ENCODE measurements at places on chromosomes 3 and 15. TPM values are rescaled to one million over a fixed set of nuclear protein-coding genes. Genes with fewer than 3 reads are reported as not detected.

DNA sequence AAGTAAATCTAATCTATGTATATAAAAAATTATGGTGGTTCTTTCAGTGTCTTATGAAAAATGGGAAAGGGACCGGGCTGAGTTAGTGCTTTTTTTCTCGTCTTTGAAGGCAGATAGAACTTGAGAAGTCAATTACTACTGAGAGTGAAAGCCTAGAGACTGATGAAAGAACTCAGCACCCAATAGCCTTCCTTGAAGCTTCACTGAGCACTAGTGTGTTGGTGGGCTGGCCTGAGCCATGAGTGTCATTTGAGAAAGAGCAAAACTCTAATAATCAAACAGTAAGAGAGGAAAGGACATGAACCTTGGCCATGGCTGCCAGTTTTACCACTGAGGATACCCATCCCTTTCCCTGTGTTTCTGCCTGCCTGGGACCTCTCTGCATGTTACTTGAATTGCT is 428.3 kb upstream of the RASGRP1 start:
- DNase-seq, result no peak

GRCh38 chr15:100116416-100117190 is 225.2 kb downstream of the ADAMTS17 start:
- no peak for DNase-seq

DNA sequence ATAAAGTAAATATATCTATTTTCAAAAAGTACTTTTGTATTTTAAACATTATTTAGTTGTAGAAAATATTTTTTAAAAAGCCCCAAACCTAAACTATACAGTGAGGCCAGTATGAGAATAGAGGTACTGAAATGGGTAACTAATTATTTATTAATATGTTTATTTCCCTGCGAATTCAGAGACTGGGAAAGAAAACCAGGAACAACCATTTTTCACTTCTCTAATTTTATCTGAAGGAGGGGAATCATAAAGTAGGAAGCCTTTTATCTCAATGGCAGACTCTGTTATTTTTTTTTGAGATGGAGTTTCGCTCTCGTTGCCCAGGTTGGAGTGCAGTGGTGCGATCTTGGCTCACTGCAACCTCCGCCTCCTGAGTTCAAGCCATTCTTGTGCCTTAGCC is 63.6 kb upstream of the TRAK1 start:
- DNase-seq, result no peak

Gene RHOV
- polyA plus RNA-seq, result 0.13 TPM

- DNase-seq, result no peak
Observed at GRCh38 chr15:59812889-59813288, 123.8 kb upstream of the BNIP2 start.

GRCh38 chr3:193711523-193711963 is 118.5 kb downstream of the OPA1 start:
- no peak for DNase-seq

GRCh38 chr3:52197842-52198625 is at the start of gene ALAS1:
TSS of gene ALAS1 (plus strand) at chr3:52198160. CDS start at chr3:52199242, 1,082 bp downstream.
- DNase-seq, result peak; percentile 47

DNA sequence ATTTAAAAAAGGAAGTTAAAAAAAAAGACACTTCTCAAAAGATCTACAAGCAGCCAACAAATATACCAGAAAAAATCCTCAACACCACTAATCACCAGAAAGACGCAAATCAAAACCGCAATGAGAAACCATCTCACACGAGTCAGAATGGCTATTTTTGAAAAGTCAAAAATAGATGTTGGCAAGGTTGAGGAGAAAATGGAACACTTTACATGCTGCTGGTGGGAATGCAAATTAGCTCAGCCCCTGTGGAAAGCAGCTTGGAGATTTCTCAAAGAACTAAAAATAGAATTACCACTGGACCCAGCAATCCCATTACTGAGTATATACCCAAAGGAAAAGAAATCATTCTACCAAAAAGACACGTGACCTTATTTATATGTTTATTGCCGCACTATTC is 574.7 kb upstream of the ADAMTS9 start:
- DNase-seq, result no peak

DNA sequence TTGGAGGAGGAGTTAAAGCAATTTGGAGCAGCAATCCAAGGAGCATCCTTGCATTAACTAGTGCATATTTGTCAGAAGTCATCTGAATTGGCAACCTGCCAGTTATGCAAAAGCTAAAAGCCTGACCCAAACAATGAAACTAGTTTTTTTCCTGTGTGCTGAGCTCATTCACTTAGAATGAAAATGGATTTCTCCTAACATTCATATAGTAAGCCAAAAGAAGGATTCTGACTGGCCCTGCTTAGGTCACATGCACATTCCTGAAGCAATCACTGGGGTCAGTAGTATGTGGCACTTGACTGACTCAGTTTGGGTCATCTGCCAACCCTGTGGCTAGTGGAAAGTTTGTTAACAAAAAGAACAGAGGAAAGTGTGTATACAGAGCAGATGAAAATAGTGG is 30.5 kb downstream of the OXSM start:
- DNase-seq, result peak; percentile 80

Gene SUCNR1
- polyA plus RNA-seq, result not detected

Gene COL8A1
- polyA plus RNA-seq, result 213 TPM

GRCh38 chr15:24734396-24734795 is 58.8 kb downstream of the NPAP1 start:
- DNase-seq, result no peak

Gene VIPR1
- not detected for polyA plus RNA-seq

Gene PHLDB2
- 44.7 TPM for polyA plus RNA-seq

DNA sequence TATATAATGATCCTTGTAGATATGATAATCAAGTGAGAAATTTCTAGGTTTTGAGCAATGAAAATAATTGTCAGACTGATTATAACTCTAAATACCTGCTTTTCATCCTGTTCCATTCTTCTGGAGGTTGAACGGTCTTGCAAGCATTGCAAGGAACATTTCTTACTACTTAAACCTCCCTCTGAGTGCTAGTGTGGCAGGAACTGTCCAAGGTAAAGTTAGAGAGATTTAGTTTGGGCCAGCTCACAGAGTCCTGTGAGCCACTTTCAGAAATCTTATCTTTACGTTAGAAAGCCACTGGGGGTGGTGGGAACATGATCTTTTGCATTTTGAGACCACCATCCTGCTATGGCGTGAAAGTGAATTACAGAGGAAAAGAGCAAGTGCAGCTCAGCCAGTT is 121.1 kb upstream of the NPHP3 start:
- DNase-seq, result no peak

- DNase-seq, result no peak
Observed at GRCh38 chr3:178761024-178761423, 224.8 kb downstream of the KCNMB2 start.

DNA sequence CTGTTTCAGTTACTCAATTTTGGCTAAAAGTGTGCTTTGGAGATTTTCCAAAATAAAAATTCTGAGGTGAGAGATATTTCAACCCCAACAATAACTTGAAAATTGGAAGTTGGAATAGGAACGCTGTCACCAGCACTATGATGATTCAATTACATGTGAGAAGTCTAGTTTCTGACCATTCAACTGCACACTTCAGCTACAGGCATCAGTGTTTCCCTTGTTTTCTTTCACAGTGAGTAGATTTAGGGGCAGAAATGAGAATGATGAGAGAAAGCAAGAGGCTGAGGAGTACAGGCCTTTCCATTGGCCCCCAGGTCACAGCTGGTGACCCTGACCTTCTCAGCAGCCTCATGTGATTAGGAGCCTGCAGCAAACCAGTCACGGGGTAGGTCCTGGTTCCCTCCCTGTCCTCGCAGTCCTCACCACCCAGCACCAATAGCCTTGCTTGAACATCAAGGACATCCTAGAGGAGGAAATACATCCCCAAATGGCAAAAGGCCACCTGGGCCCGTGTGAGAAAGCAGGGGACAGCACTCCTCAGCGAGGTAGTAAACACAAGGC is 10.0 kb upstream of the FILIP1L start:
- no peak for DNase-seq

Gene OXTR
- 195 TPM for polyA plus RNA-seq

Gene MUC4
- not detected for polyA plus RNA-seq

Gene GABRA5
- polyA plus RNA-seq, result 0.25 TPM

Gene PLSCR5
- not detected for polyA plus RNA-seq

Gene NOX5
- 0.86 TPM for polyA plus RNA-seq

DNA sequence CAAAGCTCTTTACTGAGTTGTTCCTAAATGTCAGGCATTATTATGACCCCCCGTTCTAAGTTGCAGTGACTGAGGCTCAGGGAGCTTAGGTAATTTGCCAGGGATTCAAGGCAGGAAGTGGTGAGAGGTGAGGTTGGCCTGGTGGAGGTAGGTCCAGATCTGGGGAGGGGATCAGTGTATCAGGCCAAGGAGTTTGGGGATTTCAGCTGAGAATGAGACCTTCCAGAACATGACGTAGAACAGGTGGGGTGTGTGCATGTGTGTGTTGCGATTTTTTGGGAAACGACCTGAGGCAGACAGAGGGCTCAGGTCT is 41.1 kb upstream of the MRPS22 start:
- no peak for DNase-seq

Data from BJ (cell line).